Camera-type eye (tissue), 1 donor: ENCODE measurements at places on chromosomes 6 and 20. TPM values are rescaled to one million over a fixed set of nuclear protein-coding genes. Genes with fewer than 3 reads are reported as not detected.

Gene SLA2
- total RNA-seq, result 0.38 TPM

Gene EFCAB8
- 0.05 TPM for total RNA-seq

Gene FAXC
- 13.9 TPM for total RNA-seq

Gene TMEM244
- total RNA-seq, result 40.6 TPM

Gene WFDC12
- total RNA-seq, result not detected

Gene BRPF3
- 39.2 TPM for total RNA-seq

Gene DSP
- 98.2 TPM for total RNA-seq

Gene AIF1
- total RNA-seq, result 10.5 TPM

Gene HDGFL1
- total RNA-seq, result not detected

Gene C6orf118
- total RNA-seq, result 1.5 TPM

Gene RBM38
- 35.7 TPM for total RNA-seq

Gene OPRM1
- 1.4 TPM for total RNA-seq

Gene VGLL2
- total RNA-seq, result 2.8 TPM

Gene PRR18
- 0.22 TPM for total RNA-seq

Gene TREM1
- total RNA-seq, result 1.8 TPM
